ENCODE measurements at places on chromosomes 7 and 10.

- DNase-seq, result no peak
Measured at GRCh38 chr7:553636-554111, 34.0 kb upstream of the PDGFA start.

DNA sequence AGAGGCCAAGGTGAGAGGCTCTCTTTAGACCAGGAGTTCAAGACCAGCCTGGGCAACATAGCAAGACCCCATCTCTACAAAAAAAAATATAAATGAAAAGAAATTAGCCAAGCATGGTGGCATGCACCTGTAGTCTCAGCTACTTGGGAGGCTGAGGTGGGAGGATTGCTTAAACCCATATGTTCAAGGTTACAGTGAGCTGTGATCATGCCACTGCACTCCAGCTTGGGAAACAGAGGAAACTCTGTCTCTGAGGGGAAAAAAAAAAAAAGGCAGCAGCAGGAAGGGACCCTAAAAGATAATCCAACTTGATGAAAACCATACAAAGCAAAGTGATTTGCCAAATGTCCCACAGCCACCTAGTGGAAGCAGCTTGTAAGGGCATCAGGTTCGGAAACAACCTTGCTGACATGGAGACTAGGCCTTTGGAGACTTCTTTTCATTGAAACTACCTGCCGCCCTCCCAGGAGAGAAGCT lies 15.6 kb upstream of the PBLD start:
- no peak for DNase-seq

GRCh38 chr10:124557648-124558338 lies 96.2 kb downstream of the LHPP start:
- no peak for DNase-seq

GRCh38 chr10:75035975-75036708 lies 75.3 kb upstream of the SAMD8 start:
- DNase-seq, result no peak

GRCh38 chr7:49812534-49812933 lies 39.1 kb downstream of the VWC2 start:
- DNase-seq, result no peak

DNA sequence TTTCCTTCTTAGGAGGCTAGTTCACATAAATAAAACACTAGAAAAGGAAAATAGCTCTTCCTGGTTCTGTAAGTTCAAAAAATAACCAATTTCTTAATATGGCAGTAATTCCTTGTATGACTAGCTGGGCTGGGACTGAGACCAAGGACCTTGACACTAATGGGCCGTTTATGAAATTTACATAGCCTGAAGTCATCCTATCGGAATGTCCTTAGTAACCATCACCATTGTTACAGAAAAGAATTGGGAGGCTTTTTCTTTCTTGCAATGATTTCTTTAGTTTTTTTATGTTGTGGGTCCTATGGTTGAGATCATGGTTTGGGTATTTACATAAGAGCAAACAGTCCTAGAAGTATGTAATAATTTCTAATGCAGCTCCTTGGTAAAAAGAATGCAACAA lies 87.1 kb upstream of the HDAC9 start:
- DNase-seq, result no peak

- DNase-seq, result no peak
Measured at GRCh38 chr7:24574386-24574785, 1.1 kb downstream of the PALS2 start.

- DNase-seq, result no peak
Measured at GRCh38 chr7:30921540-30922401, 10.1 kb downstream of the AQP1 start.

GRCh38 chr7:33593611-33594010 lies 311.7 kb upstream of the BMPER start:
- no peak for DNase-seq

GRCh38 chr10:121221072-121221471 lies 369.9 kb downstream of the WDR11 start:
- DNase-seq, result no peak

GRCh38 chr7:102912742-102913141 lies at the start of gene LRRC17:
LRRC17 (plus strand) TSS chr7:102913000; CDS start chr7:102933914, 20,914 bp downstream.
- DNase-seq, result no peak

- DNase-seq, result no peak
Measured at GRCh38 chr10:82628373-82628772, 753.4 kb downstream of the NRG3 start.

DNA sequence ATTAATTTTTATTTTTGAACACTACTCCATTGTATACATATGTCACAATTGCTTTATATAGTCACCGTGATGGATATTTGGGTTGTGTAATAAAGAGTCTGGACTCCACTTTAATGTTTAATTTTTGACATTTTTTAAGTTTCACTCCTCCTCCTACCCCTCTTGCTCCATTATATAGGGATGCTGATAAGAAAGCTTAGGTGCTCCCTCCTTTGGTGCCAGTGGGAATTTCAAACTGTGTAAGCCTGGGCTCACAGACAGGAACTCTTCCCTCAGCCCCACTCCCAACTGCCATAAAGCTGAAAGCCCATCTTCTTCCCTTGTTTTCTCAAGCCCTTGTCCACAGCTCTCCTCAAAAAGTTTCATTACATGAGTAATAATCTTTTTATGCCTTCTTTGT lies 47.6 kb downstream of the TWIST1 start:
- no peak for DNase-seq

DNA sequence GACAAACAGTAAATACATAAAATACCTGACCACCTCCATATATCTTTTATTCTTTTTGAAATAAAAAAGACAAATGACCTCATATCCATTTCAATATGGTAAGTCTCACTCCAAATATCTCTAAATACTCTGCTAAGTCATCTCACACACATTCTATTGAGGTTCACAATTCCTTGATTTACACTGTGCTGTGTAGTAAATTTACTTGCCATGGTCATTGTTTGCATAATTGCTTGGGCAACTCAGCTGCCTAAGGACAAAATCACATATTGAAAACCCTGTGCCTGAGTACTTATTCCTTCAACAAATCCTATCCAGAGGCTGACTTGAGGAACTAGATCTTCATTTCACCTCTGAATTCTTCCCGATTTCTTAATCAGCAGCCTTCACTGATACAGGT lies 176.4 kb downstream of the THSD7A start:
- DNase-seq, result no peak

- no peak for DNase-seq
Measured at GRCh38 chr7:64885520-64886240, 17.4 kb upstream of the ZNF273 start.

- no peak for DNase-seq
Measured at GRCh38 chr10:82377608-82378007, 502.6 kb downstream of the NRG3 start.

DNA sequence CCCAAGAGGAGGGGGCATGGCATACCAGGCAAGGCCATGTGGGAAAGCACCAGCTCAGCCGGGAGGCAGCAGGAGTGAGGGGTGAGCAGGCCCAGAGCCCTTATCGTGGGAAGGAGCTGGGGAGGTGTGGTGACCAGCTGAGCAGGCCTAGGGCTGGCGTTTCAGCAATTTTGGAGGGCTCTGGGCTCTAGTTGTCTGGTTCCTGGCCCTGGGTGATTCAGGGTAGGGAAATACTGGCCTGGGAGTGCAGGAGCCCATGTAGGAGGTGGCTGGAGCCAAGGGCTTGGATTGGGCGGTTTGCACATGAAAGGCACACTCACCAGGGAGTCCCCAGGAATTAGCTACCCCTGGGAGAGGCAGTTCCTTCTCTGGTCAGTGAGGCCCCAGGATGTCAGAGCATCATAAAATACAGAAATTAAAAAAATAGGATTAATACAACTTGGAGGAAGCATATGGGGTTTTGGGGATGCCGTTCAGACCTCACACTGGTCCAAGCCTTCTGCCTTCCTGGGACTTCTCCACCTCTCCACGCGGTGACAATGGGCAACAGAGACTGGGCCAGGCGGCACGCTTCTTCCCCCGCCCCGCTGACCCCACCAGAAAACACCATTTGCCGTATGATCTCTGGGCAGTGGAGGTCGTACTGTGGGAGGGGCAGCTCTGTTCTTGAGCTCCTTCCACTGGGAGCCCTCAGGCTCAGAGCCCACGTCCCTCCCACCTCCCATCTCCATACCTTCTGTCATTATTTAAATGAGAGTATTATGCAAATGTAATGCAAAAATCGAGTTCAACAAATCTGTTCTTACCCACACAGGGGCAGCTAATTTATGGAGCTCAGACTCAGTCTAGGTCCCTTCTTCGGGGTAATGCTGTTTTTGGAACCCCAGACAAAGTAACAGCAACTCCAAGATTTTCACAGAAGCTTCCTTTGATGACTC lies 133.0 kb upstream of the FAM20C start:
- DNase-seq, result no peak

GRCh38 chr7:133936074-133936473 lies 191.1 kb upstream of the LRGUK start:
- DNase-seq, result no peak

DNA sequence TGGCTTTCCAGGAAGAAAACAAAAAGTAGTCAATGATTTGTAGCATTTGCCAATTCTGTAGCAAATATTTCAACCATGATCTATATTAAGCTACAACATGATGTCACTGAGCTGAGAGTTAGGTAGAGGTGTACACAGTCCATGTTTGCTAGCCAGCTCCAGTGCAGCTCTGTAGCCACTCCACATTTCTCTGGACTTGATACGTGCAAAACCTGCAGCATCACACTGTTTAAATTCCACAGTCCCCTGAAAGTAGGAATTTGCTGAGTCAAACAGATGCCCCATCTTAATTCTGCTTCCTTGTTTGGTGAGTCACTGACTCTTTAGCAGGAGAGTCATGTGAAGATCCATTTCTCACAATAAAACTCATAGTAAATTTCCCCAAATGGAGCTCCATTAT lies 89.8 kb upstream of the LRRTM3 start:
- no peak for DNase-seq

- DNase-seq, result no peak
Measured at GRCh38 chr7:116152276-116152675, 58.1 kb upstream of the TES start.

- no peak for DNase-seq
Measured at GRCh38 chr10:110919971-110920881, 822 bp downstream of the SHOC2 start.

DNA sequence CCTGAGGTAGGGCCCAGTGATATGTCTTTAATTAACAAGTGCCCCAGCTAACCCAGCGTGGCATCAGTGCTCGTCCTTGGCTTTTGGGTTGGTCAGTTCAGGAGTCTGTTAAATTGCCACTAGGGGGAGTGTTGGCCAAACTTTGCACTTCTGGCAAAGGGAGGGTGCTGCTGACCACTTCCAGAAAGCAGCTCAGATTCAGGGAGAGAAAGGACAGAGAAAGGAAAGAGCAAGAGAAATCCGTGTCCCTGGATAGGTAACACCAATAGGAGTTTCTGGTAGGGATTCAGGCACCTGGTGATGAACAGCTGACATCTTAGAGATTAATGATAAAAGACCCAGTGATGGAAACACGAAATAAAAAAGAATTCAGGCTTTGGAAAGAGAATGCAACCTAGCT lies 243.1 kb upstream of the AOAH start:
- no peak for DNase-seq

DNA sequence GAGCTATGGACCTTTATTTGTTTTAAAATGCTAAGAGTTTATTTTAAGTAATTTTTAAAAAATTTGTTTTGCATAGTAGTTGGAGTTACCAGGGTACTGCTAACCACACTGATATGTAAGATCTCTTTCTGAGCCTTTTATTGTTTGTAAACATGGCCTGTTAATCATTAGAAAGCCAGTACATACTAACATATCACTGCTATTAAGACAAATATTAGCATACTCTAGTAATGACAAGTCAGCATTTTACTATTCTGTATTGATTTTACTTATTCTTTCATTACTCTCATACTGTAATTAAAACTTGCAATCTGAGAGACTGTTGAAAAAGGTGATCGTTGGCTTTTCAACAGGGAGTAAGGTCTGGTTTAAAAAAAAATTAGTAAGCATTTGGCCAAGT lies 66.7 kb downstream of the PTEN start:
- DNase-seq, result no peak

DNA sequence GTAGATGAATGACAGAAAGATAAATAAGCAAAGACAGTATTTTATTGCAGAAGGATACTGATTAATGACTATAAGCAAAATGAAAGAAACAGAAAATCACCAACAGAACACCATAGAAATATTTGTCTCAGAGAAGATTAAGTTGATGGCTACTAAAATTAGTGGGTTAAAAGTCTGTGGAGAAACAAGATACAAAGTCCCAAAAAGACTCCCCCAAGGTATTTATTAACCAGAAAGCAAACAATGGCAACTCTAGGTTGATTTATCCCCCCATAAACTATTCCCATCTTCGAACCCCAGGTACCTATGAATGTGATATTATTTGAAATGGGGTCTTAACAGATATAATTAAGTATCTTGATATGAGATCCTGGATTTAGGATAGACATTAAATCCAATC lies 1104.5 kb upstream of the PHF14 start:
- no peak for DNase-seq

DNA sequence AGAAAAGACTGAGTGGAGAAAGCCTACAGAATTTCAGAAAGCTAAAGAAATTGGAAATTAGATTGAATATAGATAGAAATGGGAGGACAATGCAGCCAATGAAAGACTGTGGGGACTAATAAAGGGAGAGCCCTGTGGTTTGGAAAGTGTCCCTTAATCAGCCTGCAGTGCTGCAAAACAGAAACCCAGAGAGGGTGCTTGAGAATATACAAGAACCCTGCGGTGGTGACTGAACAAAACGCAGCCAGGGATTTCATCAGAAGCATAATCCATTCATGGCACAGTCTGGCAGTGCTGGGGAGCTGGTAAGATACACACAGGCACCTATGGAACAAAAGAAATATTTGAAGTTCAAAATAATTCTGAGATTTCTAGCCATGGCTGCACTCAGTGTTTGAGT lies 19.1 kb downstream of the CEP41 start:
- DNase-seq, result no peak

GRCh38 chr10:75287697-75288096 lies 51.9 kb upstream of the COMTD1 start:
- DNase-seq, result no peak

DNA sequence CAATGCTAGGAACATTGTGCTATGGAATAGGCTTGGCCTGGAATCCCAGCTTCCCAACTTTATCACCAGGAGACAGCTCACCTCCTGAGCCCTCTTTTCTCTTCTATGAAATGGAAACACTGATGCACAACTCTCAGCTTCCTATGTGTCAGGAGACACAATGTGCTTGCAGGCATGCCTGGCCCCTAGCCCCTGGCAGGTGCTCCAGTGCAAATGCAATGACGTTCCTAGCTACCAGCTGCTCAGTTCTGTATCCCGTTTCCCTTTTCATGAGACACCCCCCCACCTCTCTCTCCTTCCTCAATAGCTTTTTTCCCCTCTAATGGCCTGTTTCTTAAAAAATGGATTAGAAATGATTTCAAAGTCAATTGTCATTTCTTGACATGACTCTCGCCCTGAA lies 30.7 kb downstream of the HABP2 start:
- no peak for DNase-seq

DNA sequence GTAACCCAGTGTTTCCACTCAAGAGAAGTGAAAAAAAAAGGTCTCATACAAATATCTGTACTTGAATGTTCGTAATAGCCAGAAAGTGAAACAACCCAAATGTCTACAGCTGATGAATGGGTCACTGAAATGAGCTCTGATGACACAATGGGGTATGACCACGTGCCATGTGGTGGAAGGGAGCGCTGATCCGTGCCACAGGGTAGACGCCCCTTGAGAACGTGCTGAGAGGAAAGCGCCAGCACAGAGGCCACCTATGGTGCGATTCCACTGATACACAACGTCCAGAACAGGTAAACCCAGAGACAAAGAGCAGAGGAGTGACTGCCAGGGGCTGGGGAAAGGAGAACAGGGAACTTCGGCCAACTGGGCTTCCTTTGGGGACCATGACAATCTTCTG lies 50.3 kb downstream of the MAD1L1 start:
- DNase-seq, result no peak

GRCh38 chr10:112799726-112800510 lies 150.1 kb upstream of the TCF7L2 start:
- no peak for DNase-seq

Data from stimulated activated CD4-positive, alpha-beta T cell treated with anti-CD3 and anti-CD28 coated beads, Interleukin-1b, Interleukin-23, amount 100 ng/mL, for 1 hour (primary cell).